ENCODE measurements at places on chromosomes 6 and 20.

GRCh38 chr20:16205507-16205906 lies 367.7 kb downstream of the KIF16B start:
- no peak for DNase-seq

DNA sequence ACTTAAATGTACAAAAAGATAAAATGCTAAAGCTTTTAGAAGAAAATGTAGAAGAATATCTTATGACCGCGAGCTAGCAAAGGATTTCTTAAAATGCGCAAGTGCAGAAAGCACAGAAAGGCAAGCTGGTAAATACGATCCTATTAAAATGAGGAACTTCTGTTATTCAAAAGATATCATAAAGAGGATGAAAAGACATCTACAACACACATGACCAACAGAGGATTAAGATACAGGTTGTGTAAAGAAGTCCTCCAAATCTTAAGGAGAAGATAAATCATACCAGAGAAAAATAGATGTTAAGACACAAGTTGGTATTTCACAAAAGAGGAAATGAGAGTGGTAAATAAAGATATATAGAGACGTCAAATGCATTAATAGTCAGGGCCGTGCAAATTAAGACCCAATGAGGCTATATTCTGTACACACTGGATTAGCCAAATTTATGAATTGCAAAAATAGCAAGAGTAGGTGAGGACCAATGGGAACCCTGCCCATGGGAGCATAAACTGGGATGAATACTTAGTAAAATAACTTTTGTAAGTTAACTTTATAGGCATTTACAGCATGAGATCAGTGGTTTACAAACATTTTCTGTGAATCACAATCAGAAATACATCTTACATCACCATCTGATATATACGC lies 23.0 kb downstream of the APCDD1L start:
- DNase-seq = no peak

DNA sequence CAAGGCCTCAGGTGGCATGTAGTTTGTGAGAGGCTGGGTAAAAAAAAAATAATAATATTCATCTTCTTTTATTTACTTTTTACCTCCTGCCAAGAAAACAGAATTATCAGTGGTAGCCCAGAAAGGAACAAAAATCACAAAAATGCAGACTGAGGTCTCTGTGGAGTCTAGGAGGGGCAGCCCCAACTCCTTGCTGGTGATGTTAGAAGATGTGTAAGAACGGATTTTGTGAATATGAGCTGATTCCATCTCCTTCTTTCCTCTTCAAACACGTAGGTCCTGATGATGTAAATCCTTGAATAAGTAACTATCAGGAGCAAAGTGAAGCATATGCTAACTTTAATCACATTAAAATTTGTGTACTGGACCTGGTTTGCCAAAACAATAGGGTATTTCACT lies 226.8 kb downstream of the EYA4 start:
- DNase-seq = no peak

DNA sequence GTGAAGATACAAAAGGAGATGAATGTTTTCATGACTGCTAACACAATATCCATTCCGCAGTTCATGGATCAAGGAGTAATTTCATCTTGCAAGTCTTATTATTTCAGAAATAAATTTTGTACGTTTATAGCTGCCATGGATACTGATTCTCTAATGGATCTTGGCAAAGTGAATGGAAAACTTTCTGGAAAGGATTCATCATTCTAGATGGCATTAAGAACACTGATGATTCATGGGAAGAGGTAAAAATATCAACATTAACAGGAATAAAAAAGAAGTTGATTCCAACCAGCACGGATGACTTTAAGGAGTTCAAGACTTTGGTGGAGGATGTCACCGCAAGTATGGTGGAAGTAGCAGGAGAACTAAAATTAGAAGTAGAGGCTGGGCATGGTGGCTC lies 2.8 kb downstream of the HUS1B start:
- no peak for DNase-seq

DNA sequence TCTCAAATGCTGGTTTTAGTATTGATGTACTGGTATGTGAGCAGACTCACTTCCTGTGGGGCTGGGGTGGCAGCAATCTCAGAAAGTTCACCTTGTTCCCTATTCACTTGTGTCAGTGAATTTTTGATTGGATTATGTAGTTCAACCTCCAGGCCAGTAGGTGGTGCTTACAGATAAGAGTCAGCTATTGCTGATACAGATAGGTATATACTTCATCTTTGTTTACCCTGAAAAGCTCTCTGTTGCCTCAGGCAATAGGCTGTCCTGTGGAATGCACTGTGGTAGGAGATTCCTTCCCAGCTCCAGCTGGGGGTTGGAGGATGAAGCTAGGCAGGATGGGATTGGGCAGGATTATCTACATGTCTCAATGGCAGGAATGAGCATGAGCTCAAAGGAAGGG lies 851.2 kb upstream of the EYS start:
- no peak for DNase-seq

GRCh38 chr6:41497994-41498393 lies 48.2 kb upstream of the FOXP4 start:
- no peak for DNase-seq

GRCh38 chr6:149293244-149293643 lies 24.3 kb upstream of the TAB2 start:
- no peak for DNase-seq

DNA sequence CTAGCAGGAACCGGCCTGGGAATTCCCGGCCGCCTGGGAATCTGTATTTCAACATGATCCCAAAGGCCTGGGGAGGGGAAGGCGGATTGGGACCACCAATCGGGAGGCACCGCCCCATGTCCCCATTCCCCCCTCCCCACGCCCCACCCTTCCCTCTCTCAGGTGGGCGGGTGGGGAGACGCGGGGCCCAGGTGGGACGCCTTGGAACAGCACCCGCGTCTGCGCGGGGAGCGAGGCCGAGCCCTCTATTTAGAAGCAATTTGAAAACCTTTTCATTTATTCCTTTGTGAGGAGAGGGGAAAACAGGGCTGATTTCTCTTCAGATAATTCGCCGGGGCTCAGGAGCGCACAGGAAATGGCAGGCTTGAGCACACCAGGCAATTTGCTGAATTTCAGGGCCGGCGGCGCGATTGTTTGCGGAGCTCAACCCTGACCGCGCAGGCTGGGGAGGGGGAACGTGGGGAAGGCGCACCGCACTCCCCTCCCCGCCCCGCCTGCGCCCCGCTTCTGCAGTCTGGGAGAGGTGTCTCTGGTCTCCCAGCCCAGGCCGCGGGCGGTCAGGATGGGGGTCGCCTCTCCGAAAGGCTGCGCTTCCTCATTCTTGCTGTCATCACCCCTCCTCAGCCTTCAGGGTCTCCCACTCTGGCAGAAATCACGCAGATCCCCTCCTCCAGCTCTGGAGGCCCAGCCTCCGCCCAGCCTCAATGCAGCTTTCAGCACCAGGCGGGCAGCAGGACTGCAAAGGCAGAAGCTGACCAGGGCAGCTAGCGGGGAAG lies 170.0 kb downstream of the GRM4 start:
- no peak for DNase-seq

GRCh38 chr20:13008761-13009681 lies at the start of gene SPTLC3:
Gene SPTLC3 (plus strand): TSS chr20:13008972. CDS start chr20:13009268, 296 bp downstream.
- DNase-seq = no peak

- DNase-seq = no peak
Measured at GRCh38 chr6:160128125-160128683, 6.6 kb downstream of the SLC22A1 start.

- DNase-seq = no peak
Measured at GRCh38 chr6:123203928-123204327, 207.9 kb downstream of the CLVS2 start.

GRCh38 chr6:26124781-26125685 lies 37.8 kb downstream of the HFE start:
- DNase-seq = no peak

- DNase-seq = no peak
Measured at GRCh38 chr20:47205577-47206123, 150.8 kb downstream of the ZMYND8 start.

GRCh38 chr6:3305216-3305565 lies 46.4 kb downstream of the PSMG4 start:
- DNase-seq = no peak

DNA sequence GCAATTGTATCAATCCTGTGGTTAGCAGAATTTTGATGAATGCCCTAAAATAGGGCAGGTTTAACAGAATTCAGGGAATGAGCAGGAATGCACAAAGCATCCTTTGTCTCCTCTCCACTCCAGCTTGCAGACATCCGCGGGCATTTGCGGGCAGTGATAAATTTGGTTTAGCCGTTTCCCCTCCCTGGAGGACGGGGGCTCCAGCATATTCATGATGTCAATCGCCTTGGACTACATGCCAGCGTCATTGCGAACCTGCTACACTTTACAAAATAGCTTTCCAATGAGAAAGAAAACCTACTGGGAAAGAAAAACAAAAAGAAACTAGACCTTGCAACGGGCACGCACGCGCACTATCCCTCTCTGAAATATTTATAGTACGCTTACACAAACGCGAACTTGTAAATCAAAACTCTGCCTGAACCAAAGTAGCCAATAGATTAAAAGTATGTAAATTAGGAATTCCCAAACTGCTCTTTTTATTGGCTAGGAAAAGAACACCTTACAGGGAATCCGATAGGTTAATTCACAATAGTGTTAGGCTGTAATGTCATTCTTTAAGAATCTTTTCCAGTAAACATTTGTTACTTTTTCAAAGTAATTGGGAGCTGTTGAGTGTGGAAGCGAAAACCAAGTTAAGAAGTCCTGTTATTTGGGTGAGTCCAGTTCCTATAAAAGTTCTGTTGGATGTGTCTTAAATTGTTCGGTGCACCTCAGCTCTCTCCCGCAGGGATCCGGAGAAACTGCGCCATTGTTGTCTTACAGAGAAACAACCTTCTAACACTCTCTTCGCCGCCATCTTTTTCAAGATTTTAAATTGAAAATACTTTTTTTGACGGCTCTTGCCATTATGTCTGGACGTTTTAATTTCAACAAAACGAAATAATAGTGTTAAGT lies 136.7 kb downstream of the HFE start:
- DNase-seq = no peak

DNA sequence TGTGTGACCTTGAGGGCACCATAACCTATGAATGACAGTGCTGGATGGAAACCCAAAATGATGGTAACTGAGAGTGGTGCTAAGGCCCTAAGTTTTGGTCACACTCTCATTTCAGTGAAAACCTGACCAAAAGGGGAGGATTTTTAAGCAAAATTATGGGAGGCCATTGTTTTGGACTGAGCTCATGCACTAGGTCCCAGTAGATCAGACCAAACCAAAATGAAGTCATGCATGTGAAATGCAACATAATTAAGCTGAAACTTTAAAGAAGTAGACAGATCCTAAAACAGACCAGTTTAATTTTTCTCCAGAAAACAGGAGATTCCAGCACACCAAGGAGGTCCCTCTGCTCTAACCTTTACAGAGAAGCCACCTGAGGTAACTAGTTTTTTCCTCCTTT lies 24.0 kb upstream of the THBS2 start:
- DNase-seq = no peak

GRCh38 chr20:19543101-19543500 lies 215.0 kb upstream of the RIN2 start:
- no peak for DNase-seq

DNA sequence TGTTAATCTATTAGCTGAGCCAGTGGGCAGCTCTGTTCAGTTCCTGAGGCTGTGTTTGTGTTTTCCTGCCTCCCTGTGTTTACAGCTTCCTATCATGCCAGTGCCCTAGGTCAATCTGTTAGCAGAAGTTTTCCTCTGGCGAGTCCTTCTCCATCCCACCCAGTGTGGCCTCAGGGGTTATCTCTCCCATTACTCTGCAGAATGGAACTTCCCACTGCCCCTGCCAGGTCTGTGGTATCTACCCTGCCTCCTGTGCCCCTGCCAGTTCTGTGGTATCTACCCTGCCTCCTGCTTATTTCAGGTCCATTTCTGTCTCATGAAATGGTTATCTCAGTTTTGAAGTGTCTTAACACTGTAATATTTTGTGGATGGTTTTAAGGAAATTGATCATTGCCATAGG lies 63.1 kb downstream of the SLX4IP start:
- no peak for DNase-seq

GRCh38 chr6:91633374-91634111 lies 1046.7 kb upstream of the MAP3K7 start:
- no peak for DNase-seq

- DNase-seq = no peak
Measured at GRCh38 chr6:143955971-143956370, 52.1 kb downstream of the PLAGL1 start.

DNA sequence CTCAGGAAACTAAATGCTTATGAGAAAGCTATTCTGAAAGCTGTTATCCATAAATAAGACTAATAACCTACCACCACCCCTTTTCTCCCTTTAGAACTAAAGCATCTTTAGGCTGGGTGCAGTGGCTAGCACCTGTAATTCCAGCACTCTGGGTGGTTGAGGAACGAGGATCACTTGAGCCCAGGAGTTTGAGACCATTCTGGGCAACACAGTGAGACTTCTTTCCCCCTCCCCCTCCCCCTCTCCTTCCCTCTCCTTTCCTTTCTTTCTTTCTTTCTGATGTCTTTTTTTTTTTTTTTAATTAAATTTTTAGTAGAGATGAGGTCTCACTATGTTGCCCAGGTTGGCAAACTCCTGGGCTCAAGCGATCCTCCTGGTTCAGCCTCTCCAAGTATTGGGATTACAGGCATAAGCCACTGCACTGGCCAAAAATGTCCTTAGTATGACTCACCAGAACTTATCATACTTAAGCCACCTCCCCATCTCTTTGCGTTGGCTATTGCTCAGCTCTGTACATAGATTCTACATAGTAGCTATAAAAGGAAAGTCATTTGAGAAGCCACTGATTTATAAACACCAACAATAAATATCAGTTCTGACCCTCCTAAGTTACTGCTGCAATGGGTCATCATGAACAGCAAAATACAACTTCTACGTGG lies 54.8 kb upstream of the SPDEF start:
- no peak for DNase-seq

GRCh38 chr6:4774715-4775493 lies 1.3 kb upstream of the CDYL start:
- no peak for DNase-seq

GRCh38 chr6:55277646-55278045 lies 49.6 kb upstream of the GFRAL start:
- no peak for DNase-seq

GRCh38 chr6:135116571-135116970 lies 61.9 kb upstream of the HBS1L start:
- DNase-seq = no peak

- no peak for DNase-seq
Measured at GRCh38 chr6:163149279-163149848, 265.2 kb upstream of the QKI start.

DNA sequence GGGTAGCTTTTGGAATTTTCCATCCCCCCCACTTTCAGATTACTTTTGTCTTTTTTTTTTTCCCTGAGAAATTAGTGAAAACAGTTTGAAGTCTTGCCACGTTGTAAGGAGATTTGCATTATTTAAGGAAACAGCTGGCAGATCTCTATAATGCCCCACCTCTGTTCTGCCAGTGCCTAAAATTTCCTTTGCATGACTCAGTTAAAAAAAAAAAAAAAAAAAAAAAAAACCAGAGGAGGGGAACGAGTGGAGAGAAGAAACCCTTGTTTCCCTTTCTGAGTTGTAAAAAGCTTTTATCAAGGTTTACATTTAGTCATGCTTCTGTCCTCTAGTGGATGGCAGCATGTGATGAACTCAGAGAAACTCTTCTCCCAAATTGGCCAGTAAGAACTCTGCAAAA lies 33.5 kb downstream of the CARMIL1 start:
- DNase-seq = no peak

Measured in stimulated activated CD4-positive, alpha-beta T cell treated with anti-CD3 and anti-CD28 coated beads, Interleukin-12 subunit alpha, Interleukin-12 subunit beta, amount 100 ng/mL, for 24 hours (primary cell).